ENCODE measurements at places on chromosomes 11 and 22.

GRCh38 chr11:15889363-15890030, 466.8 kb downstream of the SOX6 start:
- no peak for DNase-seq

- no peak for DNase-seq
Observed at GRCh38 chr11:96055706-96056387, 131.9 kb upstream of the MTMR2 start.

GRCh38 chr11:108589136-108589535, 4.4 kb downstream of the EXPH5 start:
- no peak for DNase-seq

DNA sequence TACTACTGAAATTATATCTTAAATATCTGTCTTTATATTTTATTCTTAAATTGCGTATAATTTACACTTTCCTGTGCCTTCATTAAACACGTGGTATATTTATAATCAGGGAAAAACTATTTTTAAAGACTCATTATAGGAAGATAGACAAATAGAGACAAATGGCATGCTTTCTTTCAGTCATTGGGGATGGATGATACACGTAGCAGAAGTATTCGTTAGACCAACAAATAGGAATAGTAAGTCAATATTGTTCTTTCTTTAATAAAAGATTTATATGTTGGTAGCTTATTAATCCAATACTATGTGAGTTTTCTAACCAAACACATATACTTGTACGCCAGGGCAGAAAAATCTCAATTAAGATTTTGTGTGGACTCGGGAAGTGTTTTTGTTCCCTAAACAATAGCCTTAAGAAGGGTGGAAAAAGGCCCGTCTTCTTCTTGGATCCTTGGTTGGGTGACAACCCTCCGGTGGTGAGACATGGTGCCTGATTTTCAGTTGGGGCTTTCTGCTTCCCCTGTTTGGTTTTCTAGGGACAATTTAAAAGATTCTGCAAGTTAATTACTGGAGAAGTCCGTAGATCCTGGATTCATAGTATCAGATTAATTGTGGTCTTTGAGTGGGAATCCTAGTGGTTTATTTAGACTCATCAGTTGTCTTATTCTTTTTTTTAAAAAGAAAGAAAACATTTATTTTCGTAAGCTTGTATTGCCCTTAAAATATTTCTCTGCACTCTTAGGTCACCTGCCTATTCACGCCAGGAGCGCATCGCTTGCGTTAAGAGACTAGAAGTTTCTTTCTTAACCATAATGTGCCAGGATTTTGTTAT, 83.5 kb upstream of the WNT7B start:
- DNase-seq, result no peak

DNA sequence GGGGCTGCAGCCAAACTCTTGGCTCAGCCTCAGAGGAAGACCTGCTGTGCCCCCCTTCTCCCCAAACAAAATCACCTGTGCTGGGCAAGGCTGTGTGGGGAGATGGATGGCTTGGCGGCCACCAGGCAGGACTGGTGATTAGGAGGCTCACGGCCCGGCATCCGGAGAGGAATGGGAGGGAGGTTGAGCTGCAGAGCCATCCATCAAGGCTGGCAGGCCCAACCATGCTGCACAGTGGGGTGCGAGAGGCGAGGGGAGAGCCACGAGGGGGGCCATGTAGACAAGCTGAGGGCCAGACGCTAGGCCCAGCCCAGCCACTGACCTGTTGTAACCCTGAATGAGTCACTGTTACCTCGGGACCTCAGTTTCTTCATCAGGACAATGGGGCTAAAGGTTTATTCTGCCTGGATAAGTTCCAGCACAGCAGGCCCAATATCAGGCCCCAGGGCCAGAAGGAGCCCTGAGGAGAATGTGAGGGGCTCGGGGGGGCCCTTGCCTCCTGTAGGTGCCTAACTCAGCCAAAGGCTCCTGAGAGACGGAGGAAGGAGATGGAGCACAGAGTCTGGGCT, 18.2 kb downstream of the PDE2A start:
- no peak for DNase-seq

DNA sequence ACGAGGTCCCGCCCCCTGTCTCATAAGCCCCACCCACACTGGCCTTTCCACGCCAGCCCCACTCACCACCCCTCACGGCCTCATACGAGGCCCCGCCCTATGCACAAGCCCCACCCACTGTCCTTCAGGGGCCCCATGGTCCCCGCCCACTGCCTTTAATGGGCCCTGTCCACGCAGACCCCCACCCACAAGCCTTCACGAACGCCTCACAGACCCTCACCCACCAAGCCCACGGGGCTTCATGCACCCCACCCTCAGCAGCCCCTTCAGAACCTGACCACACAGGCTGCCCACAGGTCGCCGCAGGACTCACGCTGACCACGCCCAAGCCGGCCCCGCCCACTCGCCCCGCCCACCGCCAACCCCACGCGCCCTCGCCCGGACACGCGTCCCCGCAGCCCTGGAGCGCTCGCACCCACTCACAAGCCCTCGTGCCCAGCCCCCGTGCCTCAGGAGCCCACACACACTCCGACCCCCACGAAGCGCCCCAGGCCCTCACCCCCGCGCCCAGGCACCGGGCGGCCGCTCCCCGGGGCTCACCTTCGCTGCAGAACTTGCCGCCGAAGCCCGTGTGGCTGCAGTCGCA, 10.5 kb downstream of the NRXN2 start:
- no peak for DNase-seq

- DNase-seq, result no peak
Observed at GRCh38 chr11:111438846-111439520, 59.9 kb upstream of the POU2AF1 start.

- no peak for DNase-seq
Observed at GRCh38 chr11:90556606-90557005, 333.8 kb upstream of the CHORDC1 start.

GRCh38 chr11:34086554-34087283, 18.7 kb upstream of the NAT10 start:
- no peak for DNase-seq

DNA sequence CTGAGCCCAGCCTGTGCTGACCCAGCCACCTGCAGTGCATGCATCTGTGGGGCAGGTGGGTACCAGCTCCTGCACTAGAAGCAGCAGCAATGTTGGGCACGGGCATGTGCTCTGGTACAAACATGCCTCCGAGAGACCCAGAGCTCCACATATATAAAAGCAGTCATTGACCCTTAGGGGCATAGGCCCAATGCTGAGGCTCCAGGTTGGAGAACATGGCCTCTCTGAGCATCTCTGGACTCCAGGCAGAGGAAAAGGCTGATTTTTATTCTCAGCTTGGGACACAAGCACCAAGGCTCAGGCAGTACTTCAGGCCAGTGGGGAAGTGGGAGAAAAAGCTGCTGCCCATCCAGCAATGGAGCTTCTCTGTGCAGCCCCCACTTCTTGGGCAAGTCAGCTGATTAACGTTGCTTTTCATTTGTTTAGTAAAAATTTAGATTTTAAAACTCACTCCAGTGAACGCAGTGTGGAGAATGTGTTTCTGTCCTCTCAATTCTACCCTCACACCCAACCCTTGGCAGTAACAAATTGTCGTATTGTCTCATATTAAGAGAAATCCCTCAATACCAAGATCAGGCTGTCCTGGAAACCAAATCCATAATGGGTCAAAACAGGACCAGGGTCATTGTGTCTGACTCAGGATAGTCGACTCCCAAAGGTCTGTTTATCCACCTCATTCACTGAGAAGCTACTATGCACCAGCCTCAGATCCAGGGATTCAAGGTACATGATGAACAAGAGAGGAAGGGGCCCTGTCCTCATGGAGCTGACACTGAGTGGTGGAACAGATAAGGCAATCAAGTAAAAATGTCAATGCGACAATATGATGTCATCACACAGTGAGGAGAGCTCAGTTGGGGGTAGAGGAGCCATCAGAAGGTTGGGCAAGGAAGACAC, 50.6 kb upstream of the TOP3B start:
- DNase-seq, result no peak

GRCh38 chr22:43905681-43906080, 13.9 kb upstream of the PNPLA5 start:
- DNase-seq, result no peak

GRCh38 chr22:49725516-49725915, 102.2 kb downstream of the BRD1 start:
- DNase-seq, result no peak

DNA sequence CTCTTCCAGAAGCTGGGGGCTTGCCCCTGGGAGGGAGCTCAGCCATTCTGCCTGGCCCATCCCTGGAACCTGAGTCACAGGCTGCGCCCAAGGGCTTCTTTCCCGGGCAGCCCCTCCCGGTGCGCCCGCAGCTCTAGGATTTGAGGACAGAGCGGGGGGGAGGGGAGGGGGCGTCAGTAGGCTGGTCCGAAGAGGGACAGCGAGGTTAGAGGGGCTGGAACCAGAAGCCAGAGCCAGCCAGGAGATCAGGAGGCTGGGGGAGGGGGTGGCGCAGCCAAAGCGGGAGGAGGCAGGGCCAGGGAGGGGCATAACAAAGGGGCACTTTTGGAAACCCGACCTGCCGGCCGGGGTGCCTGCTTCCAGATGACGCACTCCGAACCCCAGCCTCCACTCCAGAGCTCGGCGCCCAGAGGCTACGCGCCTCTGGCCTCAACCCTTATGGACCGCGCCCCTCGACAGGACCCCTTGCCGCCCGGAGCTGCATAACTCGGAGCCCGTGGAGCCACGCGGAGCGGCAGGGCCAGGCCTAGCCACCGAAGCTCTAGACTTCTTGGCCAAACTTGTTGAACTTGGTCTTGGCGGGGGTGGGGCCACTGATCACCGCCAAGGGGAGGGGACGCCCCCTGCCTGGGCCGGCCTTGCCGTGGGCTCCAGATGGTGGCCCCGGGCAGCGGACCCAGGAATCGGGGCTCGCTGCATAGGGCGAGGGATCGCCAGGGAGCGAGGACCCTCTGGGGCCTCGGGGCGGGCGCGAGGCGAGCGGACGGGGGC, 744 bp downstream of the PACSIN3 start:
- DNase-seq, result no peak

- DNase-seq, result no peak
Observed at GRCh38 chr22:21673534-21674321, 7.9 kb downstream of the PPIL2 start.

- DNase-seq, result peak; percentile 76
Observed at GRCh38 chr22:41532908-41533825, 11.1 kb downstream of the POLR3H start.

GRCh38 chr11:97157221-97157740, 767.5 kb downstream of the JRKL start:
- DNase-seq, result no peak

- no peak for DNase-seq
Observed at GRCh38 chr11:125183641-125184040, 19.1 kb downstream of the PKNOX2 start.

DNA sequence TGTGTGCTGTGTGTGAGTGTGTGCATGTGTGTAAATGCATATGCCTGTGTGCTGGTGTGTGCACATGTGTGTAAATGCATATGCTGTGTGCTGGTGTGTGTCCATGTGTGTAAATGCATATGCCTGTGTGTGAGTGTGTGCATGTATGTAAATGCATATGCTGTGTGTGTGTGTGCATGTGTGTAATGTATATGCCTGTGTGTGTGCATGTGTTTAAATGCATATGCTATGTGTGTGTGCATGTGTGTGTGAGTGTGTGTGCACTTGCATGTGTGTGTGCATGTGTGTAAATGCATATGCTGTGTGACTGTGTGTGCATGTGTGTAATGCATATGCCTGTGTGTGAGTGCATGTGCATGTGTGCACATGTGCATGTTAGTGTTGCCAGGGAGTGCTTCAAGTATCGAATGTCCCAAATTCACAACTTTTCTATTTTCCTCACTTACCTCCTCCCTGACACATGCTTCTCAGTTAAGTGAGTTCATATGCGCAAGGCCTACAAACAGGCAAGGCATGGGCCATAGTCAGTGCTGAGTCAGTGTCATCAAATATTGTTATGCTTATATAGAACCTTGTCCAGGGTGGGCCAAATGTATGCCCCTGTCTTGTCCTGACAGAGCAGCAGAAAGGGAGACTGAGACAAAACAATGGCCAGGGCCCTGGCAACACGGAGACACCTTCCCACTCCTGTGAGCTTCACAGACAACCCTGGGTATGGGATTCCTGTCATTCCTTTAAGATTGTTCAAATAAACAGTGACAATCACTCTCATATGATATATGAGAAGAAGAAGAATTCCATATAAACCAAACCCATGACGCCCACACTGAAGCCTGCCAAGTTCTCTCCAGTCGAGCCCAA, 38.6 kb downstream of the GGTLC2 start:
- no peak for DNase-seq

DNA sequence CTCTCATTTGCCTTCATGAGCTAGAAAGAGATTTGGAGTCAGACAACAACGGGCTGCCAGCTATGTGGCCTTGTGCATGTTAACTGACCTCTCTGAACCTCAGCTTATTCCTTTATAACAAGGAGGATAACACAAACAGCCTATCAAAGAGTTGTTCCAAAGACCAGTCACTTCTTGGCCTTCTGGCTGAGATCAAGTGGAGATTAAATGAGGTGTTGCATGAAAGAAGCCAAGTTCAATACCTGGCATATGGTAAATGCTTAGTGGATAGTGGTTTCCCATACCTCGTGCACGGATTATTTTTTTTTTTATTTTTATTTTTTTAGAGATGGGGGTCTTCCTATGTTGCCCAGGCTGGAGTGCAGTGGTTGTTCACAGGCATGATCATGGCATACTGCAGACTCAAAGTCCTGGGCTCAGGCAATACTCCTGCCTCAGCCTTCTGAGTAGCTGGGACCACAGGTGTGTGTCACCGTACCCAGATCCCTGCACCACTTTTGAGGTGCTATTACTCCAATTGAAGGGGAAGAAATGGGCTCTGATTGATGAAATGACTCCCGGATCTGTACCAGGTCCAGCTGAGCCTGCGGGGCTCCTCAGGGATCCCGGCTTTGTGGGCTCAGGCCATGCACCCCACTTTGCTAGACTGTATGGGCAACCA, 4.9 kb downstream of the LGALS1 start:
- no peak for DNase-seq

DNA sequence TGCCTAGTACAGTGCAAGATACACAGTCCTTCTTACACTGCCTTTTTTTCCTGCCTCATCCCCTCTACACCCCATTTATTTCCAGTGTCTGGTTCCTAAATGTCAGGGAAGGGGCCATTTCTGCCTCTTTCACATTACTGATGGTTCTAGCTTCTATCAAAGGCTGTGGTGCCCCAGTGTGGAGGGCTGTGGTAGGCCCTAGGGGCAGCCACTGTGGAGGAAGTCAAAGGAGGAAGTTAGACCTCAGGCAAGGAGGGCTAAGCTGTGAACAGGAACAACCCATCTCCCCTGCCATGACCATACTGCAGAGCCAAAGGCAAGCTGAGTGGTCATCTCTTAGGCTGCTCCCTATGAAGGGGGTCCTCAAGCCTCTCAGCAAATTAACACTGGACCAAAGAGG, 81.9 kb upstream of the CRTAM start:
- peak; percentile 47 for DNase-seq

GRCh38 chr22:41043722-41044121, 48.7 kb upstream of the EP300 start:
- no peak for DNase-seq

All from GM12892 (cell line).